ENCODE measurements at places on chromosomes 7 and 10. TPM values are rescaled to one million over a fixed set of nuclear protein-coding genes. Genes with fewer than 3 reads are reported as not detected.

DNA sequence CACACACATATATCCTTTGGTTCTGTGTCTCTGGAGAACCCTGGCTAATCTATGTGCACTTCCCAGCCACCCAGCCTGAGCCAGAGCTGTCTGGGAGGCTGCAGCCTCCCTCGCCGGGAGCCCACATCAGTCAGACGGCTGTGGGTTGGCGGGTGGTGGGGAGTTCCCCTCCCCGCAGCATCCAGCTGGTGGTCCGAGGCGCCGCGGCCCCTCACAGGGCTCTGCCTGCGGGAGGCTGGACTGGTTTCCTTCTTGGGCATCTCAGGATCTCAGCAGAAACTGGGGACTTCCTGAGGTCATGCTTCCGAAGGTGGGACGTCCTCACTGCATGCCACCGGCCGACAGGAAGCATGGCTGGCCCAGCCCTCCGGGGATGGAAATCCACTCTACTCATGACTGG is 22.0 kb upstream of the PSMG3 start:
- DNase-seq = no peak

- no peak for DNase-seq
These were observed 12.1 kb downstream of the BMPR1A start for GRCh38 chr10:86768412-86769062.

GRCh38 chr7:117019786-117020590 is 66.7 kb downstream of the ST7 start:
- no peak for DNase-seq

DNA sequence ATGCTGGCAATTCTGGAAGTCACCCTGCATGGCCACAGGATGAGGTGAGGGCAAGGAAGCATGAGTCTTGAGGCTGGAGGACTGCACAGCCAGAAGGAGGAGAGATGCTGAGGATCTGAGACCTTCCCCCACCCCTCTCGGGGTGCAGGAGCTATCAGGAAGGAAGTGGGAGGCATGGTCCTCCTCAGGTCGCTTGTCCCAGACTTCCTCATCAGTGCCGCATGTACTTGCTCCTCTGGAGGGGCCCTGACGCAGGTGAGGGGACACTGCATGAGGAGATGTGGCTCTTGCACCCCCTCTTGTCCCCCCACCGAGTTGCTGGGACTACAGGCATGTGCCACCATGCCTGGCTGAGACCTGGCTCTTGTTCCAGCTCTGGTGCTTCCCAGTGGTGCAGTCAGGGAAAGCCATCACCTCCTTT is 5.7 kb upstream of the ZMIZ1 start:
- no peak for DNase-seq

DNA sequence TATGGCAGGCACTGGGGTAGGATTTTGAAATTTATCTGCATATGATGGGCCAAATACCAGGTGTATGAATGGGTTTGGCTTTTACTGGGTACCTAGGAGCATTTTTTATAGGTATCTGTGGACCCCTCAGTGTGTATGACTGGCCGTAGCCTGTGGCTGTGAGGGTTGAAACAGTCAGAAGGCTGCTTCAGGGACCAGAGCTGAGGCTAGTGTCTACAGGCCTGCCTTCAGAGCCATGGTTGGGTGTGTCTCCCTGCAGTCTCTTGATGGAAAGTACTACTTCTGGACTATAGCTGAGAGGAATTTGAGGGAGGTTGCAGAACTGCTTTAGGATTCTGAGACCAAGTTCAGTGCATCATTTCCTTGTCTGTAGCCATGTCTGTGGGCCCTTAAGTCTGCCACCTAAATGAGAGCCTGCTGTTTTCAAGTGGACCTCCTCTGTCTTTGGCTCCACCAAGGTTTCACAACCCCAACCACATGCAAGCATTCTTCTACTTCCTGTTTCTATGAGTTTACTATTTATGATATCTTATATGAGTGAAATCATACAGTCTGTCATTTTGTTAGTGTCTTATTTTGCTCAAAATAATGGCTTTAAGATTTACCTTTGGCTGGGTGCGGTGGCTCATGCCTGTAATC is 19.9 kb upstream of the ZNF138 start:
- no peak for DNase-seq

DNA sequence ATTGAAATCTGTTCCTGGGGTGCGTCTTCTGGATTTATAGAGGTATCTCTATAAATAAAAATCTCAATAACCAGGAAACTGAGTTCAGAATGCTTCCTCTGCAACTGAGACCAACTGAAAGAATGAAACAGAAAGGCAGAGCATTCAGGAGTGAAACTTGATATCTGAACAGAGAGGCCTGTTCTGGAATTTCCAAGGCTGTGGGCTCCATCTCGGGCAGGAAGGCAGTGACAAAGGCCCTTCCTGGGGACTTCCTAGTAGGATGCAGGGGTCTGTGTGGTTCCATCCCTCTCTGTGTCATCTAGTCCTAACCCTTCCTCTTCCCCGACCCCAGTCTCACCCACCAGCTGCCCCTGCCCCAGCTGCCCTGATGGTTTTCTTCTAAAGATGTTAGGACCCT is 52.0 kb downstream of the JCAD start:
- no peak for DNase-seq

DNA sequence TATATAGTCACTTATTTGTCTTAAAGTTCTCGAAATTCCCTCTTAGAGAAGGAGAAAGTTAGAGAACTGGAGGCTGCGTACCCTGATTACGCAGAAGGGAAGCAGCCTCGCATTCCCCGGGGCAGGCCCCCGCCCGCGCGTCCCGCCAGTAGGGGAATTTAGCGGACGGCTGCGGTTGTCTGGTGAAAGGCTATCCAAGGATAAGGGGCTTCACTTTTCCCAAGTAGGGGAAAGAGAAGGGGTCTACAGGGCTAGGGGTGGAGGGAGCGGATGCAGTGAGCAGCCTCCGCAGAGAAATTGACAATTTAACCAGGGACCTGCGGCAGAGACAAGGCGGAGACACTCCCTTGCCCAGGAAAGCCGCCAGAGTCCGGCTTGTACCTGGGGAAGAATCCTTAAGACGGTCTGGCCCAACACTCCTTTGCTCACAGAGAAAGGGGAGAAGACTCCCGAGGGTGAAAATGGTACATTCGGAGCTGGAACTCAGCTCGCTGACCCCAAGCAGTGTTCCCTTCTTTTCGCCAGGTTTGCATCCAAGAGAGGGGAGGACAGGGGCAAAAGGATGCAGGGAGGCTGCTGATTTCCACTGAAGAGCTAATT is 994 bp upstream of the MAGI2 start:
- DNase-seq = no peak

DNA sequence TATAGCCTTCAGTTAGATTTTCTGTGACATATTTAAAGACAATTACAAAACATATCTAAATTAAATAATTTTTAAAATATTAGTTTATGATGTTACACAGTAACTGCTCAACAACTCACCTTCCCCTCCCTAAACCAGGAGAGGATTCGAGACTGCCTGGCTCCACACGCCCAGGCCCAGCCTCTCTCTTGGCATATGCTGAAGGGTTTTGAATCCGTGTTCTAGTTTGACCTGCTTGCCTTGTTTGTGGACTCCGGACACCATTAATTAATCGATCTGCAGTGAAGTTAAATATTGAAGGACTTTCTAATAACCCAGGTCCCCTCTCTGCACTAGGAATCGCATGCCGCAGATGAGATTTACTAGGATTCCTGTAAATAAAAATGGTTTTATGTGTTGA is 106.6 kb downstream of the LARP4B start:
- DNase-seq = no peak

SKIDA1 gene
- 9.0 TPM for total RNA-seq

- DNase-seq = no peak
These were observed 189.3 kb downstream of the ABCA13 start for GRCh38 chr7:48360574-48360973.

GRCh38 chr7:148340438-148341280 is 249.9 kb upstream of the C7orf33 start:
- no peak for DNase-seq

DNA sequence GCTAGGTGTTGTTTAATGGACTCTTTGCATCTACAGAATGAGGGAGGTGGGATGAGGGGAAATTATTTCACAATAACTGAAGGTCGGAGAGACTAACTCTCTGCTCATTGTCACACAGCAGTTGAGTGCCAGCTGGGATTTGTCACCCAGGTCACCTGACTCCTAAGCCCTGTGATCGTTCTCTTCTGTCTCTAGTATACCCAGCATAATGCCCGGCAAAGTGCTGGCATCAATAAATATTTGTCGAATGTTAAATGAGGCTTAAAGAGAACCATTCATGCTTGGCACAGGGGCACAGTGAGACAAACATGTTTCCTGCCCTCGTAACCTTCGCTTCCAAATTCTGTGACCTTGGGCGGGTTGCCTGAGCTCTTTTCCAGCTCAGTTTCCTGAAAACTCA is 70.8 kb downstream of the TCF7L2 start:
- DNase-seq = peak; percentile 41

DNA sequence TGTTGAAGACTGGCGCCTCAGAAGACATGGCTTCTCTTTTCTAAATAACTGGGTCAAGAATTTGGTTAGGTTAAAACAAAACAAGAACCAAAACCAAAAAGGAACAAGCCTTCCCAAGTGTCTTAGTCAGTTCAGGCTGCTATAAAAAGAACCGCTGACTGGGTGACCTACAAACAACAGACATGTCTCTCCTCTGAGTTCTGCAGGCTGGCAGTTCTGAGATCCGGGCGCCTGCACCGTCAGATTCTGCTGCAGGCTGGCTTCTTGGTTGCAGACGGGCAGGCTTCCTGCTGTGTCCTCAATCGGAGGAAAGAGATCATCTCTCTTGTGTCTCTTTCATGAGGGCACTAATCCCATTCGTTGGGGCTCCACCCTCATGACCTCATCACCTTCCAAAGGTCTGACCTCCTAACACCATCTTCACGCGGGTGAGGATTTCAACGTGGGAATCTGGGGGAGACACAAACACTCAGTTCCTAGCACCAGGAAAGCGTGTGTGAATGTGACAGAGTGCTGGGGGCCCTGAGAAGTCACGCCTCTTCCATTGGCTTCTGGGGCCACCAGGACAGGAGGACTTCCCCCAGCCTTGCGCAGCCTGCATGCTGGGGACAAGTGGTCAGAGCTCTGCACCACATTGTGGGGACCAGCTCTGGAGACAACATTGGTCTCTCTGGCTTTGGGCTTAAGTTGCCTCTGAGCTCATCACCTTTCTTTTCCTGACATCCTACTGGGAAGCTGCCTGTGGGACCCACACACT is 63.1 kb downstream of the ASB13 start:
- no peak for DNase-seq

ZNF680 gene
- total RNA-seq = 5.4 TPM

GRCh38 chr7:138843632-138844580 is 45.9 kb upstream of the ATP6V0A4 start:
- DNase-seq = no peak

- no peak for DNase-seq
These were observed 15.3 kb downstream of the PLXNA4 start for GRCh38 chr7:132560825-132561529.

All from Caki2 (cell line).